Liver (tissue), 10 donors: ENCODE measurements at places on chromosomes 13 and 19.

- no peak for DNase-seq
These were observed 35.8 kb downstream of the STOML3 start for GRCh38 chr13:38954844-38955243.

GRCh38 chr19:54390942-54391577 is 24.2 kb upstream of the TTYH1 start:
- peak; percentile 45 for DNase-seq

DNA sequence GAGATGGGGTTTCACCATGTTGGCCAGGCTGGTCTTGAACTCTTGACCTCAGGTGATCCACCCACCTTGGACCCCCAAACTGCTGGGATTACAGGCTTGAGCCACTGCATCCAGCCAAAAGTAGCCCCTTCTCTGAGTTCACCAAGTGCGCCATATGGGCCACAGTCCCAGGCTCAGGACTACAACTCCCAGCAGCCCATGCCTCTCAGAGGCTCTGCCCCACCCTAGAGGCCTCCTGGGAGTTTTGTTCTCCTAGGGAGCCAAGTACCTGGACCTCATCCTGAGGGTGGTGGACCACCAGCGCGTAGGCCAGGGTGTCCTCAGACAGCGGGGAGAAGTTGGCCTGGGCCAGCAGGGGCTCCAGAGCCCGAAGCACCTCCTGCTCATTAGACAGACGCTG is 18.8 kb downstream of the TMEM143 start:
- no peak for DNase-seq

- DNase-seq: peak; percentile 72
These were observed at the start of gene RASA3 for GRCh38 chr13:114132419-114133121. TSS of gene RASA3 (minus strand) at chr13:114132623. CDS start at chr13:114132489, 134 bp downstream.

- DNase-seq: no peak
These were observed 2676.6 kb downstream of the PCDH9 start for GRCh38 chr13:64553411-64554129.

DNA sequence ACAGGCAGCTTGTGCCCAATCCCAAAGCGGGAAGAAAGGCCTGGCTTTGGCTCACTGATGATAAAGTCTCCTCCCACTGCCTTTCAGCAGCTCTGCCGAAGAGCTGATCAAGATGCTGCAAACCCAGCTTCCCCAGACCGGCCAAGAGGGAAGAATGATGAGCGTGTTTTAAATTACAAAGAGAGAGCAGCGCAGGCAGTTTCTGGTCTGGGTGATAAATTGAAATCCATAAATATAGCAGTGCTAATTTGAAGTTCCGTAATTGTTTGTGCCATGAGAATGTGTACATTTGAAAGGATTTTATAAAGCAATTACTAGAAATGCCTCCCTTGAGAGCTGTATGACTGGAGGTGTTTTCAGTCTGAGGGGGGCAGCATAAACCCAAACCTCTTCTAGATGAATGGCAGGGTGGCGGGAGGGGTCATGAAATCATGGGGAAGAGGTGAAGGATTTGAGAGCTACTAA is 171.8 kb downstream of the STK24 start:
- no peak for DNase-seq

- DNase-seq: no peak
These were observed 1227.1 kb downstream of the SLITRK1 start for GRCh38 chr13:82654861-82655855.

- no peak for DNase-seq
These were observed 118.7 kb downstream of the FOXO1 start for GRCh38 chr13:40547591-40548315.

DNA sequence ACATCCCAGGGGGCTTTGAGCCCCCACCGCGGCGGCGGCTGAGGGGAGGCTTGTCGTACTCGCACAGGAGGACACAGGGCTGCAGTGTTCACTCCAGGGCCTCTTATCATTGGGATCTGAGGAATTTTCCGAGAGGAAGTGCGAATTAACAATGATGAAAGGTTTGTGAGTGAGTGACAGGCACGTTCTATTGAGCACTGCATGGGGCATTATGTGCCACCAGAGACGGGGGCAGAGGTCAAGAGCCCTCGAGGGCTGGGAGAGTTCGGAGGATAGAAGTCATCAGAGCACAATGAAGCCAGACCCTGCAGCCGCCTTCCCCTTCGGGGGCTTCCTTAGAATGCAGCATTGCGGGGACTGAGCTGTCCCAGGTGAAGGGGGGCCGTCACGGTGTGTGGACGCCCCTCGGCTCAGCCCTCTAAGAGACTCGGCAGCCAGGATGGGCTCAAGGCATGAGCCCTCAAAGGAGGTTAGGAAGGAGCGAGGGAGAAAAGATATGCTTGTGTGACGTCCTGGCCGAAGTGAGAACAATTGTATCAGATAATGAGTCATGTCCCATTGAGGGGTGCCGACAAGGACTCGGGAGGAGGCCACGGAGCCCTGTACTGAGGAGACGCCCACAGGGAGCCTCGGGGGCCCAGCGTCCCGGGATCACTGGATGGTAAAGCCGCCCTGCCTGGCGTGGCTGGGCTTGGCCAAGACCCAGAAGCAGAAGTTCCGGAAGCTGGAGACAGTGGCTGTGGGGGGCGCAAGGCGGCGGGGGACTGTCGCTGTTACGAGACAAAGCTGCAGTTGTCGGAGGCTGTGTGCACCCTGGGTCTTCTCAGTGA is 53.9 kb downstream of the MCF2L start:
- DNase-seq: no peak

DNA sequence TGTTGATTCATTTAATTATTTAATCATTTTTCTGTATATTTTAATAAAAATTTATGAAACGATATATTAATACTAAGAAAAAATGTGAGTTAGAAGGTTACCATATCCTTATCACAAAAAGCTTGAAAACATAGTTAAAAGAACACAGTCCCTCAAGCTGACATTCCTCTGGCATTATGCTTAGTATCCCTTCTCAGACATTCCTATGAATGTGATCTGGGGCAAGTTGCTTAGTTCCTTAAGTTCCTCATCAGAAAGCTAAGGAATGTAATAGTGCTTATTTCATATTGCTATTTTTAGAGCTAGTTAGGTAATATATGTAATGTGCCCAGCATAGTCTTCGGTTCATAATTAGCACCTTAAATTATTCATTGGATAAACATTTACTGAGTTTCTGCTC is 122.8 kb downstream of the MTUS2 start:
- DNase-seq: no peak

DNA sequence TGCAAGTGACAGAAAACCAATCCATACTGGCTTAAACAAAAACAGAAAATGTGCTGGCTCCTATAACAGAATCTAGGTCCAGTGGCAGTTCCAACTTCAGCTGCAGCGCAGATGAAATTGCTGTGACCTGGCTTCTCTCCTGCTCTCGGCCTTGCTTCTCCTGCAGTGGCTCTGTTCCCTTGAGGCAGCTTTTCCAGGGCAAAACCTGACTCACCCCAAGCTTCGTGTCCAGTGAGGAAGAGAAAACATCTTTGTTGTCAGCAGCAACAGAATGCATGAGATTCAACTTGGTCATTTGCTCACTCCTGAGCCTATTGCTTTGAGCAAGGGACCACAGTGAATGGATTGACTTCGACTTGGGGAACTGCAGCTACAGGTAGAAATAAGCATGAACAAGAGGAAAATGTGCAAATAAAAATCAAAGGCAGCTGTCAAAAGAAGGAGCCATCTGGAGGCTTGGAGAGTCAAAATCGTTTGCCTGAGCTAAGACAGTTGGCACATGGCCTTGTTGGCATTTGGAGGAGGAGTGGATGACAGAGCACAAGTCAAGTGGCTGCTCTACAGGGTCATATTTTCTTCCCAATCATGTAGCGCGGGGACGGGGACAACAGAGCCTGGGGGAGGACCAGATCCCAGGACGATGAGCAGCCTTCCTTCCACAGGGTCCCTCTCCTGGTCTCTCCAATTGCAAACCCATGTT is 523.4 kb downstream of the FGF9 start:
- no peak for DNase-seq

DNA sequence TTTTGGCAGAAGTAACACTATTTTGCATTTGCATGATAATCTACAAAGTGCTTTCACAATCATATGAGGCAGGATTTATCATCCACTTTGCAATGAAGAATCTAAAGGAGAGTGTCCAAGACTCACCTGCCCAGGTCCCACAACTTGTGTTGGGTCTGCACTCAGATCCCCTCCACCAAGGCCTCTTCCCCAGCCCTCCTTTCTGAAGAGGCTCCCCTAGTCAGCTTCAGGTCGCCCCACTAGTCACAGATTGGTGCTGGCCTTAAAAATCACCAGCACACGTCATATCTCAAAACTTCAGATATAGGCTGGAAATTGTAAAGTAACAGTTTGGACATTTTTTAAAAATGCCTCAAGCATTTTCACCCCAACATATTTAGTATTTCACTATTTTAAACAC is 17.5 kb downstream of the ATP7B start:
- no peak for DNase-seq

DNA sequence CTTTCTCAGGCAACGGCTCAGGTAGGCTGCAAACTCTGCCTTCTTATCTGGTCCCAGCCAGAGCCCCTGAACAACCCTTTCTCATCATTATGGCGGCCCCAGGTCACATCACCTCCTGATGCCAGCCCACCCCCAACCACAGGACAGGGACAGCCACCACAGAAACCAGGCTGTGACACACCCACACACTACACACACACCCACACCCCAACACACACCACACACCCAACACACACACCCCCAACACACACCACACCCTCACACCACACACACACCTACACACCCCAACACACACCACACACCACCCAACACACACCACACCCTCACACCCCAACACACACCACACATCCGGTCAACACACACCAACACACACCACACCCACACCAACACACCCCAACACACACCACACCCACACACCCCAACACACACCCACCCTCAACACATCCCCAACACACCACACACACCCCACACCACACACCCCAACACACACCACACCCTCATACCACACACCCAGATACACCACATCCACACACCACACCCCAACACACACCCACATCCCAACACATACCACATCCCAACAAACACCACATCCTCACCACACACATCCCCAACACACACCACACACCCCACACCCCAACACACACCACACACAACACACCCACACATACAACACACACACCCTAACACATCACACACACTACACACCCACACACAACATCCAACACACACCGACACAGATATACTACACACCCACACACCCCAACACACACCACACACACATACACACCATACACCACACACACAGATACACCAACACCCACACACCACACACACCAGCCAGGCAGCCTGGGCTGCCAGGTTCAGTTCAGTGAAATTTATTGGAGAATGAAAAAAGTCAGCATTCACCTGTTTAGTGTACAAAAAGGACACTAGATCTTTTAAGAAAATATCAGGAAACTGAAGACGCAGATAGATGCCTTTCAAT is 4.2 kb upstream of the ISYNA1 start:
- DNase-seq: no peak

DNA sequence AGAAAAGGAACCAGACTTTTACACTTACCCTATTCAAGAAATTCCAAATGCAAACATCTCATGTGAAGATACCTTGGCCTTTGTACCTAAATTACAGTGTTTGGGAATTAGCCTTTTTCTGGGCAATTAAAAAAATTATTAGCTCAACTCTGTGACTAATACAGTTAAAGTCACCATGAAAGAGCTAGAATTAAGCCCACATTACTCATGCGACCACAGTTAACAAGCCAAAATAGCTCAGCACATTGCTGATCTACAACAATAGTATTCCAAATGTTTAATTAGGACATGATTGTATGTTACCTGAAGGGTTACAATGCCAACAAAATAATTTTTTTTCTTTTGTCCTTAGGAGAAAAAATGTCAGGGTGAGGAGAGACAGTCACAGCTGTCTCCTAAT is 263.6 kb upstream of the GPC6 start:
- no peak for DNase-seq

- no peak for DNase-seq
These were observed 149.1 kb upstream of the STARD13 start for GRCh38 chr13:33434676-33435075.

DNA sequence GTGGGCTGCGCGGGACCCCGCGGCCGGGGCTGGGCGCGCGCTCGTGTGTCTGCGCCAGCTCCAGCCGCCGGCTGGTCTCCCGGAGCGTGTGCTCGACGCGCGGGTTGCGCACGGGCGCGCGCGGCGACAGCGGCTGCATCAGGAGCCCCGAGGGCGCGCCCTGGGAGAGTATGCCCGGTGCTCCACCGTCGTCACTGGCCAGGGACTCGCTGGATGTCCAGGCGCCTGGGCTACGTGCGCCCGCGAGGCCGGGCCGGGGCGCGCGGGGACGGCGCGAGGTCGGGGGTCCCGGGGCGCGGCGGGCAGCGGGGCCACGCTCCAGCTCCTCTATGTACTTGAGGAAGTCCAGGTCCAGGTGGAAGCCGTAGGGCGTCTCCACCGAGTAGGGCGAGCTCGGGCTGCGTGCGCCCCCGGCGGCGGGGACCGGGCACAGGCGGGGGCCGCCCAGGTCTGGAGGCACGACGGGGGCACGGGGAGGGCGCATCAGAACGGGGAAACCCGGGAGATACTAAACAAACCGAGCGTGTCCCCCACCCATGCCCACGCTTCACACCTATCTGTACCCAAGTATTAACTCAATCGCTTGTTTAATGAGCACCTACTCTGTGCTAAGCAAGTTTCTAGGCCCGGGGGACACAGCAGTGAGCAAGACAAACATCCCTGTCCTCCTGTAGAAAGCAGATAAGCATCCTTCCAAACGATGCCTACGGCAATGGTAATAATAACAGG is 7.6 kb downstream of the KANK3 start:
- no peak for DNase-seq

- DNase-seq: no peak
These were observed 83.9 kb upstream of the TSC22D1 start for GRCh38 chr13:44660050-44660449.

DNA sequence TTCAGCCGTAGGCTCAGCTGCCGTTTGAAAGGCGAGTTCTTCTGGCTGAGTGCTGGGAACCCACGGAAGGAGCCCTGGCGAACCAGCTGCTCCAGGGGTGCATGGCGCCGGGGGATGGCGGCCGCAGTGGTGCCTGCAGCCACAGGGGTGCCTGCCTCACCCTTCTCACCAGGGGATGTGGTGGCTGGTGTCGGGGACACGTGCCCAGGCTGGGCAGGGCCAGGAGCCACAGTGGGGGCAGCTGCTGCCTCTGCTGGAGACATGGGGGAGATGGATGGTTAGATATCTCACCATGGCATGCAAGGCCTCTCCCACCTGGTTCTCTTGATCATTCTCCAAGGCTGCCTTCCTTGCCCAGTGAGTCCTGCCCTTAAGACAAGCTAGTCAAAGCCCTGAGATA is 17.1 kb downstream of the NUMBL start:
- no peak for DNase-seq

GRCh38 chr13:106958621-106959048 is 390.7 kb upstream of the ARGLU1 start:
- DNase-seq: no peak

GRCh38 chr19:30214651-30215051 is 157.5 kb upstream of the ZNF536 start:
- DNase-seq: no peak

- no peak for DNase-seq
These were observed 287.4 kb downstream of the PCDH17 start for GRCh38 chr13:57918913-57919312.

- no peak for DNase-seq
These were observed 127.5 kb upstream of the KLF5 start for GRCh38 chr13:72931311-72931710.
